Posterior vena cava (tissue), 2 donors: ENCODE measurements at places on chromosomes 2 and 18. TPM values are rescaled to one million over a fixed set of nuclear protein-coding genes. Genes with fewer than 3 reads are reported as not detected.

DNA sequence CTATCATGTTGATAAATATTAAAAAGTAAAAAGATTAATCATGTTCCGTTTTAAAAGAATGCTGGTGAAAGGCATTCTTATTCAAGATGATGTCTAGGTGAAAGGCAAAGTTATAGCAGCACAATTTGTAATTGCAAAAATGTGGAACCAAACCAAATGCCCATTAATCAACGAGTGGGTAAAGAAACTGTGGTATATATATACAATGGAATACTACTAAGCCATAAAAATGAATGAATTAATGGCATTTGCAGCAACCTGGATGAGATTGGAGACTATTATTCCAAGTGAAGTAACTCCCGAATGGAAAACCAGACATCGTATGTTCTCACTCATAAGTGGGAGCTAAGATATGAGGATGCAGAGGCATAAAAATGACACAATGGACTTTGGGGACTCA is 286.4 kb downstream of the ARHGAP15 start:
- no peak for DNase-seq

DNA sequence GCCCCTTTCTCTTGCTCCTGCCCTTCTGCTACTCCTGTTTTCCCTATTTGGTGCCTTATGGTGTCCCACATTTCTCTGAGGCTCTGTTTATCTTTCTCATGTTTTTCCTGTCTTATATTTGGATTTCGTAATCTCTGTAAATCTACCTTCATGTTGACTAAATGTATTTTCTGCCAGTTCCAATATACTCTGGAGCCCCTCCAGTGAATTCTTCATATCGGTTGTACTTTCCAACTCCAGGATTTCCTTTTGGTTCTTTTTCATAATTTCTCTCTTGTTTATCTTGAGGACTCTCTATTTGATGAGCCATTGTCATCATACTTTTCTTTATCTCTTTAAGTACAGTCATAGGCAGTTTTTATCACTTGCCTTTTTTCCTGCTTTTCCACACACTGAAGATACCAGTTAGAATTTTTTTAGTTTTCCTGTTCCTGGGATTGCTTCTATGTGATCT is 19.1 kb downstream of the SCLY start:
- no peak for DNase-seq

Gene MAPK4
- total RNA-seq, result 8.7 TPM

DNA sequence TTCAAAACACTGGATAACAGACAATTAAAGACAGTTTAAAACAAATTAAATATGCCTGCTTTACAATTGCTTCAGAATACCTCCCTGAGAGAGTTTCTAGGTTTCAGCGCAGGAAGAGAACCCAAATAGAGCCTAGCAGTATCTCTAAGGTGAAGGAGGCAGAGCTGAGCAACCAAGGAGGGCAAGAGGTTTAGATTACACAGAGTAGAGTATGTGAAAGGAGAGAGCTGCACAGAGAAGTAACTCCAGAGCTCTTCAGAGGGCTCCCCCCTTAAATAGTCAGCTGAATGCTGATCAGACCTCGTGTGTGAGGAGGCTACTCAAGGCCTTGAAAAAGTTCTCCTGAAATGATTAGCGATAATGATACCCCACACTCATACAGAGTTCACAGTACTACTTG is 386.5 kb upstream of the TCF4 start:
- no peak for DNase-seq

Gene MREG
- 0.67 TPM for total RNA-seq

DNA sequence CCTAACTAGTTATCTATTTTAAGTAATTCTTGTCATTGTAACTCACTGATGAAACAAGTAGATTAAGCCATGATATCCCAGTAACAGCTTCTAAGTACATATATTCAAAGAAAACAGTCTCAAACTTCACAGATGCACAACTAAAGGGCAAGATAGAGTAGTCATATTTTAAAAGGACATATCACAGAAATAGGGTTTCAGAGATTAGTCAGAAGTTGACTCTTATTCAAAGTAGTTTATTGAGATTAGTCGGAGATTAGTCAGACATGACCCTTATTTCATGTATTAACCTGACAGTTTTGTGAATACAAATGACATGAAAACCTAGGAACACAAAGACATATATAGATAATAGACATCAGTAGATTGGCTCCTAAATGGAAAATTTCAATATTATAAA is 15.9 kb upstream of the CHAC2 start:
- DNase-seq, result no peak

GRCh38 chr18:57051021-57051656 is 95.7 kb upstream of the BOD1L2 start:
- no peak for DNase-seq

Gene STK17B
- 23.3 TPM for total RNA-seq

GRCh38 chr18:55509631-55510324 is 78.2 kb downstream of the TCF4 start:
- DNase-seq, result no peak

- peak; percentile 82 for DNase-seq
Measured at GRCh38 chr2:40431600-40431955, 20.3 kb downstream of the SLC8A1 start.

- DNase-seq, result no peak
Measured at GRCh38 chr2:203855274-203855673, 12.3 kb upstream of the CTLA4 start.

GRCh38 chr18:63895190-63895589 is 7.7 kb downstream of the SERPINB2 start:
- DNase-seq, result no peak

DNA sequence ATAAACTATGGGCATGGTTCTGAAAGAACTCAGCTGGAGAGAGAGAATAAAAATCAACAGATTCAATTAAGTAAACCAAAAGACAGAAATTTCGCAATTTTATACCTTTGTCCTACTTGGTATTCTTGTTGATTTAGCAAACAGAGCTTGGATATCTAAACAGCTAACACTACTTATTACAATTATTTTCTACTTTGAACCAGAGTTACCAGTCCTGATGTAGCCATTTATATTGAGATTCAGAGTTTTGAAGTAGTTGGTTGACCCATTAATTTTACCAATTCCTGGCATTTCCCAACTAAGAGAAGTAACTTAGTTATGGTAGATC is 48.9 kb downstream of the ASXL2 start:
- DNase-seq, result no peak

DNA sequence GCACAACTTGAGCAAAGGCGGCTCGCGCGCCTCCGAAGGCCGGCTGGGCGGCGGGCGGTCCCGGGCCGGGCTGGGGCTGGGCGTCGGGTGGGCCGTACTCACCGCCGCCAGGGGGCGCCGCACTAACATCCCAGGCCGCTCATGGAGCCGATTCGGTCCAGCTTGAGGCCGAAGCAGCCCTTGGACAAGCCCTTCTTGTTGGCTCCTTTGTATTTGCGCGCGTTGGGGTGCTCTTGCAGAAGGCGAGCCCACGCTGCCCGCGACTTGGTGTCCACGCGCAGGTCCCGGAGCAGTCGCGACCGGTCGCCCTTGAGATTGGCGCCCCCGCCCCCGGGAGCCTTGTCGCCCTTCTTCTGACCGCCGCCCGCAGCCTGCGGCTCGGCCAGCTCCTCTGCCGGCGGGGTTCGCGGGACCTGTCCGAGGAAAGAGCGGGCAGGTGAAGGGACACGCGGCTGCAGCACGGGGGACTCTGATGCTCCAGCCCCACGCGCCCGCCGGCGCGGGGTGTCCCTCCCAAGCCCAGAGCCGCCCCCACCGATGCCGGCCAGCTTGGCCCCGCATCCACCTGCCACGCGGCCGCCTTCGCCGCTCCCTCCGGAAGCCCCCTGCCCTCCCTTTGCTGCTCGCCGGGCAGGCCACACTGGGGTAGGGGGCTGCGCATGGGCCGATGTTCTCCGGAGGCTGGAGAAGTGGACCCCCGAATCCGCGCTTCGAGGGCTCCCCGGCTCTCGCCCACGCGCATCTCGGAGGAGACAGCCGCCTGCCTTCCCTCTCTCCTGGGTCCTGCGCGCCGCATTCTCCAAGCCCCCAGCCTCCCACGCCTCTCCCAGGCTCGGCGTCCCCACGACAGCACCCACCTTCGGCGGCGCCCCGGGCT is 655 bp downstream of the NPPC start:
- DNase-seq, result peak; percentile 96

- DNase-seq, result peak; percentile 19
Measured at GRCh38 chr2:47636596-47637264, 146.2 kb upstream of the MSH6 start.

Gene GPD2
- 16.6 TPM for total RNA-seq

DNA sequence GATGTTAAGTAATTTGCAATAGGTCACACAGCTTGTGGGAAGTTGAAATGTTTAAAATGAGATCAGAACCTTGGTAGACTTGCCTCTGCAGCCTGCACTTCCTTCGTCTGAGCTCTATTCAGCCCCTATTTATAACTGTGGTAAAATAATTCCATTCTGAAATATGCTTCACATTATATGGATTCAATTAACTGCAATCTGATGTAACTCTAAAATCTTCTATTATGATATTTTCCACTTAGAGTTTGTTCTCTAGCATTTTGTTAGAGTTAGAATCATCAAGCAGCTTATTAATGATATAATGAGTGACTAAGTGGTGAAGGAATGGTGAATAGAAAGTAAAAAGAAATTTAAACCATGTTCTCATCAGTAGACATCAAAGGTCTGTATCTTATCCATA is 139.6 kb upstream of the ARHGAP28 start:
- DNase-seq, result no peak

DNA sequence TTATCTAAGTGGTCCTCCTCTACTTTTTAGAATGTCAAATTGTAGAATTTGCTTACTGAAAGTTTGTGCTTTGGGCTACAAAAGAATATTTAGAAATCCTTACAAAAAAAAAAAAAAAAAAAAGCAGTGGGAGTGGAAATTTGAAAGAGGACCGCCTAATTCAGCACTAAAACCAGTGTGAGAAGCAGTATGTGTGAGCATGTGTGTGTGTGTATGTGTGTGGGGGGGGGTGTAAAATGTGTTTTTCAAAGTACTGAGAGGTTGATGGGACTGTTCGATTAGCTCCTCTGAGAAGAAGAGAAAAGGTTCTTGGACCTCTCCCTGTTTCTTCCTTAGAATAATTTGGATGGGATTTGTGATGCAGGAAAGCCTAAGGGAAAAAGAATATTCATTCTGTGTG is at the start of gene VIT:
Gene VIT (plus strand): TSS at position 175 of the 400 bp plus-strand sequence. CDS start 19,664 bp downstream, outside the sequence.
- no peak for DNase-seq

DNA sequence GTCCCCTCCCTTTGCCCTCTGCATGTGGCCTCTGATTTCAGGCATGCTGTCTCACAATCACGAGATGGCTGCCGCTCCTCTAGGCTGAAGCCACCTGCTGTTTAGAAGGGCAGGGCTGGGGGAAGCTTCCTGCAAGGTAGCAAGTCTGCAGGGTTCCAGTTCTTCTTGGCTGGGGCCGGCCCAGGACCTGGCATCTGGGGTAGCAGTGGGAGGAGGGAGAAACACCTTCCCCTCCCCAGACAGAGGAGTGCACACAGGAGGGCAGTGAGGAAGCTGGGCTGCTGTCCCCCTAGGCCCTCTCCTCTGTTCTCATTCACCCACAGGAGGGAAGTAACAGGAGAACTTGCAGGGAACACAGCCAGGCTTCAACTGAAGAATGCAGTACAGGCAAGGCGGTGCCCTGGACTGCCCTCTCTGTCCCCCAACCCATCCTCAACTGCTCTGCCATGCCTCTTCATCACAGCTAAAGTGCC is 345.9 kb upstream of the HS6ST1 start:
- no peak for DNase-seq

DNA sequence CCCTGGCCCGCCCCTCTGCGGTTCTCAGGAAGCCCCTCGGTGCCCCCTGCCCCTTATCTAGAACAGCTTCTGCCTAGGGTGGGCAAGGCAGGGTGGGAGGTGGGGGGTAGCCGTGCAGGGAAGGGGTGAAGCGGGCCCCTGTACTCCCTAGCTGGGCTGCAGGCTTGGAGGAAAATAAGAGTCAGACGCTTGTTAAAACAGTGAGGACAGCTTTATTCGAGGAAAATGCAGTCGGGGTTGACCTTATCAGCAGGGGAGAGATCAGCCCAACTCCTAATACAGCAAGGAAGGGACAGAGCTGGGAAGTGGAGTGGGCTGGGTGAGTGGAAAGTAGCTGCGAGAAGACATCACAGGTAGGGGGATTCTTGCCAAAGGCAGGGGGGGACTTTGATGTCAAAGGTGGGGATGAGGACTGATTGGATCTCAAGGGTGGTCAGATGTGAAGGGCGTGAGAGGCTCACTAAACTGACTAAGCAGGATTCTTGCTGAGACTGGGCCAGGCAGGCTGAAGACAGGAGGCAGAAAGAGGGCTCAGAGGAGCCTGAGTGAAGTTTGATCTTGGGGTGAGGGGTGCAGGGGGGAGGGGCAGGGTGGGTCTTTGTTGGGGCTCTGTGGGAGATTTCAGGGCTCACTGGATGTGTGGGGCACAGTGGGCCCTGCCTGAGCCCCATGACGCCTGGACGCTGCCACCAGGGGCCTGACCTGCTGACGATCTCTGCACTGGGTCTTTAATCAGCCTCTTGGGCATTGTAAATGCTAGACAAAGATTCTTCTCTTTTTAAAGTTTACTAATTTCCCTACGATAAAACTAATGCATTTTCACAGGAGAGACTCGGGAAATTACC is 29.9 kb downstream of the HPCAL1 start:
- peak; percentile 58 for DNase-seq

DNA sequence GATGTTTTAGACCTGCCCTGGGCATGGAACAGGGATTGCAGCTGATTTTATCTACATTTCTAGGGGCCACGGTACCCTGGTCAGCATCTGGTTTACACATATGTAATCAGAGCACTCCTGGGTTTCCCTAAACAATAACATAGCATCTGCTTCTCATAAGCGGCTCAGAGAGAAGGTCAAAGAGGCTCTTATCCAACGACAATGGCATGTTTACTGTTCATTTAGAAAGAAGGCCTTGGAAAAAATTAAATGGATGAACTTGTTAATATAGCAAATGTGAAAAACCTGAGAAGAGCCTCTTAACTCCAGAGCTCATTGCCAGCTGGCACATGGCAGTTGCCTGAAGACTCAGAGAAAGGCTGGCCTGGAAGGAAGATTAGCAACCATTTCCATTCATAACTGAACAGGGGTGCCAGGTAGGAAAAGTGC is 202.8 kb upstream of the THUMPD2 start:
- no peak for DNase-seq

- DNase-seq, result no peak
Measured at GRCh38 chr2:208489687-208490086, 83.1 kb downstream of the PTH2R start.

GRCh38 chr18:58991167-58991798 is 126.6 kb downstream of the ZNF532 start:
- DNase-seq, result no peak

DNA sequence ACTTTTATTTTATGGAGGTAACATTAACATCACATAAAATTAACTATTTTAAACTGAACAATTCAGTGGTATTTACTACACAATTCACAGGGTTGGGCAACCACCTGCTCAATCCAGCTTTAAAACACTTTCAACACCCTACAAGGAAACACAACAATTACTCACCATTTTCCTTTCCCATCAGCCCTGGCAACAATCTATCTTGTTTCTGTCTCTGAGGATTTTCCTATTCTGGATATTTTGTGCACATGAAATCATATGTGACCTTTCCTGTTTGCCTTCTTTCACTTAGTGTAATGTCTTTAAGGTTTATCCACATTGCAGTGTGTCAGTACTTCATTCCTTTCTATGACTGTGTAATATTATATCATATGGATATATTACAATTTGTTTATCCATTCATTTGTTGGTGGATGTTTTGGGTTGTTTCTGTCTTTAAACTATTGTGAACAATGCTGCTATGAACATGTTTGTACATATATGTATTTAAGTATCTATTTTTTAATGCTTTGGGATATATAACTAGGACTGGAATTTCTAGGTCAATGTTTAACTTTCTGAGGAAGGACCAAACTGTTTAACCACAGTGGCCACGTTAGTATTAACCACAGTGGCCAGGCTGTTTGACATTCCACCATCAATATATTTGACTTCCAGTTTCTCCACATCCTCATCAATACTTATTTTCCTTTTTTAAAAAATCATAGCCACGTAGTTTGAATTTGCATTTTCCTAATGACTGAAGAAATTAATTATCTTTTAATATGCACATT is 72.4 kb upstream of the KIF5C start:
- DNase-seq, result no peak

Gene UNC80
- total RNA-seq, result not detected

Gene CXCR4
- 8.3 TPM for total RNA-seq
